Mammary epithelial cell (primary cell): ENCODE measurements at places on chromosomes 7 and 10. TPM values are rescaled to one million over a fixed set of nuclear protein-coding genes. Genes with fewer than 3 reads are reported as not detected.

DNA sequence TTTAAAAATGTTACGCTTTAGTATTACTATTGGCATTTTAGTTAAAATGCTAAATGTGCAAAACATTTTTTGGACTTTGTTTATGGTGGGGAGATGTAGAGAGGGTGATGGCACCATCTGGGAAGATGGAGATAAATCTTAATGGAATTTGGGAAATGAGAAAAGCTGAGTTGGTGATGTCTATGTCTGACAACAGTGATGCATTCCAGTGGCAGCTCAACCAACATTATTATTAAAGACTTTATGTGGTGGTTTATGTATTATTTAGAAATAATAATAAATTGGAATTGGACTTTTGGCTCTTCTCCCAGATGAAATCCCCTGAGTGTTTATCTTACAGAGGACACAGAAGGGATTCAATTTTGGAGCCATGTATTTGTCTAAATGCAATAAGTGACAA is 77.6 kb downstream of the SEC23IP start:
- no peak for DNase-seq

- DNase-seq, result no peak
Measured at GRCh38 chr7:157799076-157799685, 462.4 kb downstream of the DNAJB6 start.

GRCh38 chr7:23462846-23463245 is 7.4 kb downstream of the IGF2BP3 start:
- no peak for DNase-seq

GRCh38 chr10:131982185-131982756 is 548 bp upstream of the BNIP3 start:
- no peak for DNase-seq

- no peak for DNase-seq
Measured at GRCh38 chr7:108045154-108045553, 42.2 kb upstream of the LAMB1 start.

DNA sequence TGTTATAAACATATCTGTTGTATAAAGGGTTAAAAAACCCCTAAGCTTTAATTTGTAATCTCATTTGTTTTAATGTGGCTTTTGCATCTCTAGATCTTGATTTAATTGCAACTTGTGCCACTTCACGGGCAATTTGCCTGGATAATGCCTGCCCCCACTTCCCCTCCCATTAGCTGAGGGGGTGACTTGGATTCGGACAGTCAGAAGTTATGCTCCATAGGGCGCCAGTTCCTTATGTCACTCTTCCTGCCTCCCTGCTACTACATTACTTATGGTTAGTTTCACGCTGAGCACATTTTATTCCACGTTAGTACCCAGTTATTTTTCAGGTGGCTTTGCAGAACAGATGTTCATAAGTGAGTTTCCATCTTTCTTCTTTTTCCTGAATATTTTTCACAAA is 1015.2 kb upstream of the PHF14 start:
- no peak for DNase-seq

GRCh38 chr7:42263971-42264370 is 27.0 kb upstream of the GLI3 start:
- no peak for DNase-seq

- DNase-seq, result no peak
Measured at GRCh38 chr7:5689118-5689517, 92.3 kb downstream of the RNF216 start.

- DNase-seq, result no peak
Measured at GRCh38 chr10:12919574-12919973, 81.9 kb downstream of the CCDC3 start.

- DNase-seq, result no peak
Measured at GRCh38 chr10:106980495-106981451, 183.7 kb downstream of the SORCS1 start.

DNA sequence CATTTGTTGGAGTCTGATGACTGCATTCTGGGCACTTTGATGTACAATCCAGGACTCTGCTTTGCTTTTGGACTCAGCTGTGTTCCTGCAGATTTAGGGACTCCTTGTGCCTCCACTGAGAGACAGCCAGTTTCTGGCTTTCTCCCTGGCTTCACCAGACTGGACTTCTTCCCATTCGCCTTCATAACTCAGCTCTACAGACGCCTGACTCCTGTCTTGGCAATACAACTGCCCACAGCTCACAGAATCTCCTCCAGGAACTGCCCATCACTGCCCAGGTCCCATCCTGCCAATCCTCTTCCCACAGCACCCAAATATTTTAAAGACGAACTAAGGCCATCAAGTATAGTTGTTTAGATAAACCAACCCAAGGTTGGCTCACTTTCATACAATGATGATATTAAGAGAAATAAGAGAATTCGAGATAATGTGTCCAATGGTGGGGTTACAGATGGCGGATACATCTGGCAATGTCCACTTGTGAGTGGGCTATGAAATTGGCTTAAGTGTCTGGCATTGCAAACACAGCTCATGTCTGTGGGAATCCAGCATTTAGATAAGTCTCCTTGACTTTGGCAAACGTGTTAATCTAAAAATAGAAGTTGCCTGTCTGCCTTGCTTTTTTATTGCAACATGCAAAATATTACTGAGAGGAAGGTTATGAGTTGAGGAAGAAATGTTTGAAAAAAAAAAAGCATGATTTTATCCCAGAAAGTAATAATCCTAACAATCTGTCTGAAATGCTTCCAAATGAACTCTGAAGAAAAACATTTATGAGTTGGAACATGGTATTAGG is 95.1 kb downstream of the ITGA8 start:
- no peak for DNase-seq

- no peak for DNase-seq
Measured at GRCh38 chr7:103799298-103799697, 190.2 kb downstream of the RELN start.

DNA sequence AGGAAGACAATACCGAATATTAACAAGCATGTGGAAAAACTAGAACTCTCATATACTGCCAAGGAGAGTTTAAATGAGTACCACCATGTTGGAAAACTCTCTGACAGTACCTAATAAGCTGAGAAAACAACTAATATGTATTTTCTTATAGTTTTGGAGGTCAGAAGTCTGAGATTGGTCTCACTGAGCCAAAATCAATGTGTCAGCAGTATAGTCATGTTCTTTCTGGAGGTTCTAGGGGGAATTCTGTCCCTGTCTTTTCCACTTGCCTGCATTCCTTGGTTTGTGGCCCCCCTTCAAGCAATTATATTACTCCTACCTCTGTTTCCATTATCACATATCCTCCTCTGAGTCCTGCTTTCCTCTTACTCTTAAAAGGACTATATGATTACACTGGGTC is 144.6 kb downstream of the HBP1 start:
- DNase-seq, result no peak

- DNase-seq, result peak; percentile 60
Measured at GRCh38 chr10:14953424-14954000, 384 bp downstream of the DCLRE1C start.

DNA sequence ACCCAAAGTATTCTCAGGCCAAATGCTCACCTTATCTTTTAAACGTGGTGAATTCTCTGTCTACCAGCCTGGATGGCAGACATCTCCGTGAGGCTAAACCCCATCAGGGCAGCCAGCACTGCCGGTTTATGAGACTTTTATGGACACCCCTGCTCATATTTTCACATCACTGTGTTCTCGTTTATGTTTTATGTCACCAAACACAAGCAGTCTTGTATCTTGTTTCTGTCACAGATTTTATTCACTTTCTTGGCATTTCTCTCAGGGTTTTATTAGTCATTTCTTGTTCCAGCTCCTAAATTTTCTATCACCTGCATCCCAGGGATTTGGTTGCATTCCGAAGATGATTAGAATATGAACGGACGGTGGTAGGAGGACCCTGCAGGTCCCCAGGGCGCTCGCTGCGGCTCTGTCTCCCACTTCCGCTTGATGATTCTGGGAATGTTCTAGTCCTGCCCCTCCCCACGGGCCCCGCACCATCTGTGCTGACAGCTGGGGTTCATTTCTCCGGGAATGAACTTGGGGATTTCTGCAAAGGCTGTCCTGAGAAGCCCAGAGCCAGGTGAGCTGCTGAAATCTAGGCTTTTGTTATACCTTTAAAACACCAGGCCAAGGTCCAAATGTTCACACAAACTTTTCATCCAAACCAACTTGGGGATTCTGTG is 217.6 kb downstream of the GFRA1 start:
- DNase-seq, result no peak

GRCh38 chr7:116633131-116633988 is 38.6 kb upstream of the MET start:
- peak; percentile 95 for DNase-seq

- peak; percentile 69 for DNase-seq
Measured at GRCh38 chr10:102783568-102783967, 39.8 kb downstream of the WBP1L start.

DNA sequence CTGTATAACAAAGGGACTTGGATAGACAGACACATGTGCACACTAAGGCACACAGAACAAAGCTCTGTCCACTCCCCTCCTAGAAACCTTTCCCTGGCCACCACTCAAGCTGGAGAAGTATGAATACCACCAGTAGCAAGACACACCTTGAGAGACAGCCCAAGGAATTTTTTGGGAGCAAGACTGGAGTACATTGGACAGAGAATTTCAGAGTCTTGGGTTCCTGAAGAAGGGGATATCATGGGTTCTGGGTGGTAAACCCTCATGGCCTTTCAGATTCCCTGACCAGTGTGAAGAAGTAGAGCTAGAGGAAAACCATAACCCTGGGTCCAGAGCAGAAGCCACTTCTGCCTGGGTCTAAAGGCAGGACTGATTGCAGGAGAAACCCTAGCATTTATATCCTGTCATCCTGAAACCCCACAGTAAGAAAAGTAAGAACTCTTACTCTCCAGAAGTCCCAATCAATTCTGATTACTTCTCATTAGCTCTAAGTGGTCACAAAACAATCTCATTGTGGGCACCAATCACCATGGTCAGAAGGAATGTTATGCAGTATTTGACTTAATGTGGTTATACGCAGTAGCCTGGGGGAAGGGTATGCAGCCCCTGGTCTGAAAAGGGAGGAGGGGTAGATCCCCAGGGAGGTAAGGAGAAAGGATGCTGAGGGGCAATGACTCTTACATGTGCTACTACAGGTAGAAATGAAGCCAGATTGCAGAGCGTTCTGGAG is 20.4 kb upstream of the MACC1 start:
- DNase-seq, result no peak

DNA sequence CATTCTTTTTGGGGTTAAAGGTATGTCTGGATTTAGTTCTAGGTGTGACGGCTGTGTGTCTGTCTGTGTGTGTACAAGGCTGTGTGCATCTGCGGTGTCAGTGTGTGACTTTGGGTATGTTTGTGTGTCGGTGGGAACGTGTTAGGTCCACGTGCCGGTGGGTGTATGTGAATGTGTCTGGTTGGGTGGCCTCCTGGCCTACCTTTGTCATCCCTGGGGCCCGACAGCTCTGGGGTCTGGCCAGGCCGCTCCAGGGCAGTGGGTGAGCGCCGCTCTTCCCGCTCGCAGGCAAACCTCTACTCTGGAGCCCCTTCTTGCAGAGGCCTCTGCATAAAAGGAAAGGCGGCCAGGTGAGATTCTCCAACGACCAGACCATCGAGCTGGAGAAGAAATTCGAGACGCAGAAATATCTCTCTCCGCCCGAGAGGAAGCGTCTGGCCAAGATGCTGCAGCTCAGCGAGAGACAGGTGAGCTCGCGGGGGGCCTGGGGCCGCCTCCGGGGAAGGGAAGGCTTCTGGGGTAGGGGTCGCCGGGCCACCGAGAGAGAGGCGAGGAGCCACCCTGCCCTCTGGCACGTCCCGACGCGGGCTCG is 2.4 kb downstream of the HHEX start:
- DNase-seq, result no peak

DNA sequence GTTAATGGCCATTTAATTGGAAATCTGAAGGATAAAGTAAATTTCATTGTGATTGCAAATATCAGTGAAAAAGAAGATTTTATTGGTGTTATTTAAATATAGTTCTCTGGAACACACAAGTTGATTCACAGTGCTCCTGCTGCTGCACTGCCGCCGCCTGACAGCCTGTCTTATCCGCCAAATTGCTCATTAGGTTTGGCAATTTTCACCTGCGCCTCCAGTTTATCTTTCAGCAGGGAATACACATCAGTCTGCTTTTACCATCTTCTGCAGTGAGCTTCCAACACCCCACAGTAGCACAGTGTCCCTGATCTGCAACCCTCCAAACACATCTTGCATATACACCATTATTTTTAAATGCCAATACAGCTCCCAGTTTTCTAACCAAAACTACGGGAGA is 308.3 kb downstream of the PARD3 start:
- DNase-seq, result no peak

GRCh38 chr7:36080843-36081242 is 72.2 kb upstream of the EEPD1 start:
- DNase-seq, result no peak

- no peak for DNase-seq
Measured at GRCh38 chr7:82241356-82241755, 202.2 kb downstream of the CACNA2D1 start.

GRCh38 chr7:150910996-150911422 is 58.7 kb downstream of the AOC1 start:
- DNase-seq, result no peak

- no peak for DNase-seq
Measured at GRCh38 chr7:26592011-26592410, 272.4 kb downstream of the SKAP2 start.

DNA sequence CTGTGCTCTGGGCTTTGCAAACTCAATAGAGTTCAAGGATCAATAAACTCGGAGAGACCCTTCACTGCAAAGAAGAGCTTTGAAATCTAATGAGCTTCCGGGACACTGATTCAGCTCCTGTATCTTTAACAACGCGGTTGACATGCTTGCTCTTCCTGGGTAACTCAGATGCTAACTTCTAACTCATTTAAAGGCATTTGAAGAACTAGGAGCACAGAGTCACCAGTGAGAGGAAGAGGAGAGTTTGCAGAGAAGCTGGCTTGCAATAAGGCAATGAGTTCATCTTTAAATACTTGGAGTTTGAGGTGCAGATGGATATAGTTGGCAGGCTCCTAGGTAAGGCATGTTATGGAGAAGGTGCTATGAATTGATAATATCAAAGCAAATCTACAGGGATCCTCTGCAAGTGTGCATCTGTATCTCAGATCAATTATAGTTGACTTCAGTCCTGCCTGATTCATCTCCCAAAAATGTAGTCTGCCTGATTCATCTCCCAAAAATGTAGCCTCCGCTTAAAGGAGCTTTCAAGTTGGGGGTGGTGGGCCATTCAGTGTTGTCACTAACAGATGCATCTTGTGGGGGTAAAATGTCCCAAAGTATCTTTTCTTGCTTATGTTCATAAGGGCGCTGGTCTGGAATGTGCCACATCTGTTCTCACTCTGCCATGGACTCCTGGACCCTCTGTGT is 182.5 kb upstream of the PRSS58 start:
- peak; percentile 48 for DNase-seq

GRCh38 chr10:49602380-49603023 is 7.6 kb upstream of the SLC18A3 start:
- no peak for DNase-seq

GRCh38 chr10:71301371-71301916 is 17.6 kb upstream of the SLC29A3 start:
- DNase-seq, result no peak

Gene MCU
- 29.5 TPM for polyA plus RNA-seq

Gene SFTPA1
- polyA plus RNA-seq, result not detected

Gene TMEM236
- polyA plus RNA-seq, result 0.06 TPM

Gene MUC12
- polyA plus RNA-seq, result 0.25 TPM

Gene SYNPO2L
- polyA plus RNA-seq, result not detected

Gene SEMA3D
- polyA plus RNA-seq, result 5.8 TPM

Gene ITPRID1
- not detected for polyA plus RNA-seq

Gene SLC25A40
- 6.5 TPM for polyA plus RNA-seq

Gene ICA1
- polyA plus RNA-seq, result 0.17 TPM

Gene CNPY1
- polyA plus RNA-seq, result not detected

Gene MMD2
- not detected for polyA plus RNA-seq

Gene ATOH7
- 0.03 TPM for polyA plus RNA-seq

Gene HTR7
- 19.5 TPM for polyA plus RNA-seq

Gene BLVRA
- polyA plus RNA-seq, result 44.4 TPM

Gene KIAA1217
- 12.3 TPM for polyA plus RNA-seq

Gene GPR158
- polyA plus RNA-seq, result not detected

Gene VENTX
- not detected for polyA plus RNA-seq

Gene C7orf57
- 1.1 TPM for polyA plus RNA-seq

Gene SLC26A3
- not detected for polyA plus RNA-seq

Gene MLLT10
- polyA plus RNA-seq, result 22.9 TPM
